ENCODE measurements at places on chromosomes 13 and 19.

- peak; percentile 80 for DNase-seq
- peak overlapping the region; percentile 78 for H3K4me3 ChIP-seq
Observed at GRCh38 chr19:13849991-13850909, 26.7 kb upstream of the NANOS3 start.

GRCh38 chr13:77544758-77545338 lies 9.3 kb downstream of the SCEL start:
- H3K27me3 ChIP-seq, result peaks cover 6% of the 10 kb centered on the region
- no peak overlapping the region for H3K4me3 ChIP-seq
- no peak for DNase-seq
- H3K27ac ChIP-seq, result no peak overlapping the region
- H3K36me3 ChIP-seq, result no peaks in the 10 kb centered on the region

DNA sequence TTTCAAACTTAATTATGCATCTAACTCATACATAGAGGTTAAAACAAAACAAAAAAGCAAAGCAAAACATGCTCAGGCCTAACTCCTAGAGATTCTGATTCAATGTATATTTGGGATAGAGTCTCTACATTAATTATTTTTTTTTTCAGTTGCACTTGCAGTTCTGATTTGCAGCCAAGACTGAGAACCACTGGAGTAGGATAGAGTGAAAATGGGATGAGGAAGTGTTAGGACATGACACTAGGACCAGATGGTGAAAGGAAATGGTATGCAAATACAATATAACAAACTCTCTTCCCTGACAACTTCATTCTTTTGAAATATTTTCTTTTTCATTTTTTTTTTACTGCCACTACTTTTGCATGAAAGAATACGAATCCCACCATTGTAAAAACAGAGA lies 1.8 kb downstream of the CCDC122 start:
- no peak for DNase-seq
- peaks cover 32% of the 10 kb centered on the region for H3K4me1 ChIP-seq
- H3K27me3 ChIP-seq, result no peaks in the 10 kb centered on the region

DNA sequence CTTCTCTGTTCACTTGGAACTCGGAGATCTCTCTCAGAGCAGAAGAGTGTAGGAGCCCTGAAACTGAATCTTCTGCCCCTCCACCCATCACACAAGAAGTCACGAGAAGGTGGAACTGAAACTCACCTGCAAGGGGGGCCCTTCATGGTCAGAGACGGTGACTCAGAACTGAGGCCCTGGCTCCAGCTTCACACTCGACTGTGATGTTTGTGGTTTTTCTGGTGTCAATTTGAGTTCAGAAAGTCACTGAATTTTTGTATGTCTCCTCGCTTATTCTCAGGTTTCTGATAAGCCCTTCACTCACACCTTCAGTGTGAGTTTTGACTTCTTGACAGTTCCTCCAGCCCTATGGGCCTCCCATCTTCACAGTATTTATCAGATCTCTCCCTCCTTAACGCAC lies 23.1 kb downstream of the SIGLEC5 start:
- H3K36me3 ChIP-seq, result peaks cover 37% of the 10 kb centered on the region
- H3K4me1 ChIP-seq, result peaks cover 71% of the 10 kb centered on the region
- no peaks in the 10 kb centered on the region for H3K27me3 ChIP-seq
- peak overlapping the region; percentile 65 for H3K4me3 ChIP-seq
- H3K27ac ChIP-seq, result peak overlapping the region; percentile 88

GRCh38 chr13:31964168-31964567 lies 67.4 kb upstream of the FRY start:
- no peaks in the 10 kb centered on the region for H3K27me3 ChIP-seq
- H3K4me3 ChIP-seq, result no peak overlapping the region
- peaks cover 46% of the 10 kb centered on the region for H3K4me1 ChIP-seq
- H3K36me3 ChIP-seq, result no peaks in the 10 kb centered on the region
- DNase-seq, result no peak

Data from activated B cell treated with CpG ODN at 0.5 μM for 24 hours (primary cell).